ENCODE measurements at places on chromosomes 3 and 15.
A peak's percentile ranks its signal among the peaks of the same experiment; 100 is the strongest.

- DNase-seq = no peak
Measured at GRCh38 chr3:189355481-189356201, 183.9 kb downstream of the TPRG1 start.

DNA sequence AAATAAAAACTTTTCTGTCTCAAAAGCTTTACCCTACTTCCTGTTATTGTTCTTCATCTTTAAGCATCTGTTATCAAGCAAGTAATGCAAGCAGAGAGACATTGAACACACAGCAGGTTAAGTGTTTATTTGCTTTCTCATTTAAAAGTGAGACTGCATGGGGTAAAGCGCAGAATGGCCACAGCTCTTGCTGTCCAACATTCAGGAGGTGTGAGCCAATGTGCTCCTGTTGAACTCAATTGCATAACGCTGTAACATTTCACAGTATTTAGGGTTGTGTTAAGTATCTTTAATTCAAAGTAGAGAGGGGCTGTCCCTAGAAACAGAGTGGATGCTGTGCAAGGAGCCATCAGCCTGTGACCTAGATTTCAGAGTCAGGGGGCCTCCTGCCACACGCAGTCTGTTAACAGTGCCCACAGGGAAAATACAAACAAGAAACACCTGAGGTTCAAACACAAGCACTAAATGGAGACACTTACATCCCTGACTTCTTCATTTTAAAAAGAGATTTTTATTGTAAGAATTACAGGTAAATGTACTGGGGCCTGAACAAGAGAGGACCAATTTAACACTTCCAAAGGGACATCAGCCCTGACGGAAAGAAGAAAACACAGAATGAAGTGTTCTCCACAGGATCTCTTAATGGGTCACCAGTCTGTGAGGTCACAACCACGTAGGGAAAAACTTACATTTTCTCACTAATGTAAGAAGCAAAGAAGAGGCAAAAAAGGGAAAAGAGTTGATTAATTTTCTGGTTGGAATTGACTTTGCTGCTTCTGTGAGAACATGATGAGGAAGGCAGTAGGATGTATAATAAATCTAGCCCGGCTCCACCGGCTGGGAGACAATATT, 815.1 kb downstream of the VGLL3 start:
- no peak for DNase-seq

DNA sequence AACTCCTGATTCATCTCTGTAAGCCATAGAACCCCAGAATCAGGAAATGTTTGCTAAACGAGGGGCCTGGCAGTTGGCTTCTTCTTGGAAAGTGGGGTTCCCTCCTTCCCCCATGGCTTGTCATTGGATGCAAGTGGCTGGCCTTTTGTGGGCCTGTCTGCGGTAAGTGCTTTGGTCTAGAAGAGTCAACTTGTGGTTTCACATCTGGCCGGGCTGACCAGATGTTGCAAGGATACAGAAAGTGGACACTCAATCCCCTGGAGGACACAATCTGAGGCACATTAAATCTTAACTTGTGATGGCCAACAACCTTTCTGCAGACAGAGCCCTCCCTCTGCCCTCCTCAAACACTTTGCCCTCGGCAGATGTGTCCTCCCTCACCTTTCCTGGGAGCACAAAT, 1.1 kb downstream of the FAH start:
- no peak for DNase-seq

DNA sequence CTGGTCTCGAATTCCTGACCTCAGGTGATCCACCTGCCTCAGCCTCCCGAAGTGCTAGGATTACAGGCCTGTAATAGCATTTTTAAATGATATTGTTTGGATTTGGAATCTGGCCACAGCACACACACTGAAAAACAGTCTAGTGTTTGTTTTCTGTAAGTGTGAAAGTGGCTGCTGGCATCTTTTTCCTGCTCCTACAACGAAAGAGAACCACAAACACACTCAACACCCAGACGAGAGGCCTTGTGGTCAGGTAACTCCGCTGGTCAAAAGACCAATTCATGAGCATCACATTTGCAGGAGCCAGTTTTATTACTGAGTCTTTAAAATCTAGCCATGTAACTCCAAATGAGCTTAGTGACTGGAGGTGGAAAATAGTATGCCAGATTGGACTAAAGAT, 50.2 kb downstream of the IMPG2 start:
- DNase-seq = no peak

- DNase-seq = no peak
Measured at GRCh38 chr15:72033285-72033684, 84.7 kb downstream of the MYO9A start.

DNA sequence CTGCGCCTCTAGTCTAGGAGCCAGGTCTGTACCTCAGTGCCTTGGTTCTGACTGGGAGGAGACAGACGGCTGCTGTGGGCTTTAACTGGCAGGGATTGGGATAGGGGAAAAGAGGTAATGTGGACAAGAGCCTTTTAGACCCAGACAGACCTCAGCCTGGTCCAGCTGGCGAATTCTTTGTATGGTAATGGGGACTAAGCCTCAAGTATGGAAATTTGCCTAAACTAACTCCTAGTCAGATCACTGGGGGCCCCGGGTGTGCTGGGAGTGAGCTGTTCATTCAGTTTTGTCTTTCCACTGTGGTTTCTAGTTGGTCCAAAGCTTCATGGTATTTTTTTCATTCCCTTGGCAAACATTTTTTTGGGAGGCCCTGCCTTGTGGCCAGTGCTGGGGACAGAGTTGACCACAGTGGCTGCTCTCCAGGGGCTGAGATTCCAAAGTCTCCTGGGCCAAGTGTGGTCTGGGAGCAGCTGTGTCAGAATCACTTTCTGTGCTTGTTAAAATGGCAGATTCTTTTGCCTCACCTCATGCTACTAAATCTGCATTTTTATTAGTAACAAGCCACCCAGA, 261.4 kb upstream of the C2CD4B start:
- no peak for DNase-seq

GRCh38 chr15:37104424-37104981, 4.2 kb upstream of the MEIS2 start:
- DNase-seq = no peak

- no peak for DNase-seq
Measured at GRCh38 chr15:57572468-57572867, 19.2 kb upstream of the MYZAP start.

GRCh38 chr15:56988219-56988618, 69.8 kb downstream of the TCF12 start:
- no peak for DNase-seq

GRCh38 chr3:129989414-129989813, 14.9 kb downstream of the TRH start:
- no peak for DNase-seq

DNA sequence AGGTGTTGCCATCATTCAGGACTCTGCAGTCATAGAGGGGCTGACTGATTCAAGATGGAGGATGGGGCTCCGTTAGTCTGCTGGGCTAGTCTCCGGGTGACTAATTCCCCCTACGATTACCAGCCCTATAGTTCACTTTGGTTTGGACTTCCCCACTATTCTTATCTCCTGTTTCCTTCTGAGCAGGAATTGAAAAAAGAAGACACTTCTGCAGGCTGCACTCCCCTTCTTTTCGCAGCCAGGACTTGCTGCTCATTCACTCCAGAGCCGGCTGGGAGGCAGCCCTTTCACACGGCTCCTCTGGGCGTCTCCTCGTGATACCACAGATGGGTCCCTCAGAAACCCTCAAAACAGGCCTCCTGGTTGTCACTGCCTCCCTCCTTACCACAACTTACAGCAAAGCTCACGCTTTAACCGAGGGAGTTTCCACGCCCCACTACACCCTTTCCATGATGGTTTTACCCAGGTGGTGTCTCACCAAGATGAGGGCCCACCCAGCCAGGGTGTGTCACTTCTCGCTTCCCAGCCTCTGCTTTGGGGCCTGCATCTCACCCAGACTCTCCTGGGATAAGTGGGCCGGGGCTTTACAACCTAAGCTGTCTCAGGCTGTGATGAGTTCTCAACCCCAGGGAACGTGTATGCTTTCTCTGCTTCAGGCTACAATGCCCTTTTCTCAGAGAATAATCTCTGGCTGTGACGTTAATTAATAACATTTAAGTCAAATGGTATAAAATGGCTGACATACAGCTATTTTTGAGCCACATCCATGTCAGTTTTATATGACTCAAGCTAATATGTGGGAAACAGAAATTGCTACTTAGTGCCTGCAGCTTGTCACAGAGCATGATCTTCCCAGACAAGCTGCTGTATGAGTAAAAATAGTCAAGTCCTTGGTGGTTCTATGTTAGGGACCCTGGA, 11.9 kb downstream of the CX3CR1 start:
- DNase-seq = peak; percentile 72

DNA sequence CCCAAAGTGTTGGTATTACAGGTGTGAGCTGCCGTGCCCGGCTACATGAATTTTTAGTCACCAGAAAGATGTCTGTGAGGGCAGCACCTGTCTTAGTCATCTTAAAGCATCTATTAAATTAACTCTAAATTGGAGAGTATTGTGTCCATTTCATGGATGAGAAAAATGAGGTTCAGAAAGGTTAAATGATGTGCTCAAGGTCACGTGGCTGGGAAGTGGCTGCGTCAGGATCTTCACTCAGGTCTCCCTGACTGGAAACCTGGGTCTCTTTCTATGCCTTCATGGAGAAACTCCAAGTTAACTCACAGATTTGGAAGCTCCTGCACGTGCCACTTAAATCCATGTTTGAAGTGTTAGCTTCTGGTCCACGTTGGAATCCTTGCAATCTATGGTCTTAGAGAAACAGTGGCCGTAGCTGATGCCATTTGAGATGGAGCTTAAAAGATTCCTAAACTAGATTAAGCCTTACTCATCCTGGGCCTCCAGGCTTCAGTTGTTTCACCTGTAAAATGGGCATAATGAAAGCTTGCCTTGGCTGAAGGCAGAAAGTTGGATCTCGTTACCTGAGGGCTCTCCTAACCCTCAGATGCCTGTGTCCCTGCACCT, 5.2 kb upstream of the TMEM40 start:
- no peak for DNase-seq

DNA sequence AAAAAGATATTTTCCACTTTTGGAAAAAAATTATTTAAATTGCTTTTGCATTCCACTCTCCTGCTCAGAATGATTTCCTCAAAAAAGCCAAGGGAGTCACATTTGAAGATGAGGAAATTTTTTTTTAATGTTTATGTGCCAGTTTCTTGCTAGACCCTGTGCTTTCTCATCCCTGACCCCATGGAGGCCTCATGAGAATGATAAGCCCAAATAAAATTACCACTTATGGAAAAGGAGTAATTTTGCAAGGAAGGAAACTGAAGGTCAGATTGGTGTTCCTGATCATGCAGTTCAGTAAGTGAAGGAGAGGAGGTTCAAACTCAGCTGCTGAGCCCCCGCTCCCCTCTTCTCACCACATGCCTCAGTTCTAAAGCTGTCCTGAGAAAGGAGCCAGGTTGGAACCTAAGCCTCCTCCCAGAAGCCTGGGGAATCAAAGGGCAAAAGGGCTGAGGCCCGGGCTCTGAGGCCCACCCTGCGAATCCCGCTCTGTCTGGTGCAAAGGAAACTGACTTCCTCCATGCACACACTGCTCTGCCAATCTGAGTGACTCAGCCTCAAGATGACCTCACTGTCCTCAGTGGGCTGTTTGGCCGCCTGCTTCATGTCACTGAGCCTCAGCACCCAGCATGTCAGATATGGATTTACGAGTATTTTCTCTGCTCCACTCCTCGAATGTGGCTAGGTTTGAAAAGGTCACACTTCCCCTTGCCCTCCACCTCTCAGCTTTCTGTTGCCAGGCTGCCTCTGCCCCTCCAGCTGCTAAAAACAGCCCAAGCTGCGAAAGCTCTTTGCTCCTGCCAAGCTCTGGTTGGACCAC, 56.9 kb upstream of the FLNB start:
- no peak for DNase-seq

GRCh38 chr15:98347001-98347400, 301.3 kb upstream of the IGF1R start:
- no peak for DNase-seq

- DNase-seq = no peak
Measured at GRCh38 chr3:59160133-59160746, 110.4 kb upstream of the CFAP20DC start.

DNA sequence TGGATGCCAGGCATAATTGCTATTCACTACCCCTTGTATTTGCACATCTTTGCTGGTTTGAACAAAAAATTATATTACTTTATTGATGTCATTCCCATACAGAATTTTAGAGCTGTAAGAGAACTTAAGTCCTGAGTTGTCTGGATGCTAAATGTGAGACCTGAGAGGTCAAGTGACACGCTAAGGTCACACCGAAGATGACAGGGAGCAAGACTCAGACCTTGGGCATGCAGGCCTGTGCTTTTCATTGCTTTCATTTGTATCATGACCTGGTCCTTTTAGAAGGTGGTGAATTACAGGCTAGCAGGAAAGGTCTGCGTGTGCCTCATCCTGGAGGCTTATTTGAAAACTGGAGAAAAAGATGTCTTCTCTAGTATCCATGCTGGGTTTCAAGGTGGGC, 312.0 kb upstream of the RASGRP1 start:
- DNase-seq = no peak

DNA sequence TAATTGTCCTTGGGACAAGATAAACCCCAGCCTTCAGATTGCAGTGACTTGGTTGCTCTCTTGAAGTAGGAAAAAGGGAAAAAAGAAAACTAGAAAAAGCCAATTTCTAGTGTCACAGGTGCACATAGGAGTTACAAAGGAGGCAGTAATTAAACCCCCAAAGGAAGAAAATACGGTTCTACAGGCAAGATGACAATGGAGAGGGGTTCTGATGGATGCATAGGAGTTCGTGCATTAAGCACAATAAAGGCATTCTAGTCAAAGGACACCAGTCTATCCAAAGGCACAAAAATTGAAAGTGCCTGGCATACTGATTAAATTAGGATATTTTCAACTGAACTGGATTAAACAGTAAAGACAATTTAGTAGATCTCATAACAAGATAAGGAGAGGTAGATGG, 31.6 kb upstream of the MTMR14 start:
- no peak for DNase-seq

DNA sequence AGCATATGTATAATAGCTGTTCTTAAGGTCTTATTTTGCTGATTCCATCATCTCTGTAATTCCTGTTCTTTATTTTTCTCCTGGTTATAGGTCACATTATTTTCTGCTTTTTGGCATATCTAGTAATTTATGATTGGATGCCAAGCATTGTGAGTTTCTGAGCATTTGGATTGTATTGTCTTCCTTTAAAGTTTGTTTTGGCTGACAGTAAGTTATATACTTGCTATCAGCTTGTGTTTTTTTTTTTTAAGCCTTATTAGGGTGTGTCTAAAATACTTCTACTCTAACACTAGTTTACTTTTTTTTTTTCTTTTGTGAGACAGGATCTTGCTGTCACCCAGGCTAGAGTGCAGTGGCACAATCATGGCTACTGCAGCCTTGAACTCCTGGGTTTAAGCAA, 10.1 kb downstream of the MKRN2 start:
- DNase-seq = no peak

Data from activated CD8-positive, alpha-beta memory T cell treated with anti-CD3 and anti-CD28 coated beads for 48 hours (primary cell).